Thyroid gland (tissue), 4 donors: ENCODE measurements at places on chromosomes 2 and 18. TPM values are rescaled to one million over a fixed set of nuclear protein-coding genes. Genes with fewer than 3 reads are reported as not detected.

GRCh38 chr2:85605406-85606115 lies 3.1 kb upstream of the TMEM150A start:
- peaks cover 33% of the 10 kb centered on the region for H3K4me1 ChIP-seq
- H3K27me3 ChIP-seq: no peaks in the 10 kb centered on the region
- no peak for DNase-seq
- H3K27ac ChIP-seq: peak overlapping the region; percentile 78
- no peak overlapping the region for H3K4me3 ChIP-seq

The ANKRD53 gene
- total RNA-seq: 1.5 TPM

The SCLY gene
- total RNA-seq: 48.2 TPM

- no peak overlapping the region for H3K4me3 ChIP-seq
- no peaks in the 10 kb centered on the region for H3K27me3 ChIP-seq
- DNase-seq: no peak
Observed at GRCh38 chr2:67290451-67291290, 106.5 kb upstream of the ETAA1 start.

GRCh38 chr2:223032187-223033142 lies 19.5 kb upstream of the KCNE4 start:
- H3K4me1 ChIP-seq: peaks cover 11% of the 10 kb centered on the region
- no peaks in the 10 kb centered on the region for H3K36me3 ChIP-seq
- no peak overlapping the region for H3K4me3 ChIP-seq
- no peak for DNase-seq

DNA sequence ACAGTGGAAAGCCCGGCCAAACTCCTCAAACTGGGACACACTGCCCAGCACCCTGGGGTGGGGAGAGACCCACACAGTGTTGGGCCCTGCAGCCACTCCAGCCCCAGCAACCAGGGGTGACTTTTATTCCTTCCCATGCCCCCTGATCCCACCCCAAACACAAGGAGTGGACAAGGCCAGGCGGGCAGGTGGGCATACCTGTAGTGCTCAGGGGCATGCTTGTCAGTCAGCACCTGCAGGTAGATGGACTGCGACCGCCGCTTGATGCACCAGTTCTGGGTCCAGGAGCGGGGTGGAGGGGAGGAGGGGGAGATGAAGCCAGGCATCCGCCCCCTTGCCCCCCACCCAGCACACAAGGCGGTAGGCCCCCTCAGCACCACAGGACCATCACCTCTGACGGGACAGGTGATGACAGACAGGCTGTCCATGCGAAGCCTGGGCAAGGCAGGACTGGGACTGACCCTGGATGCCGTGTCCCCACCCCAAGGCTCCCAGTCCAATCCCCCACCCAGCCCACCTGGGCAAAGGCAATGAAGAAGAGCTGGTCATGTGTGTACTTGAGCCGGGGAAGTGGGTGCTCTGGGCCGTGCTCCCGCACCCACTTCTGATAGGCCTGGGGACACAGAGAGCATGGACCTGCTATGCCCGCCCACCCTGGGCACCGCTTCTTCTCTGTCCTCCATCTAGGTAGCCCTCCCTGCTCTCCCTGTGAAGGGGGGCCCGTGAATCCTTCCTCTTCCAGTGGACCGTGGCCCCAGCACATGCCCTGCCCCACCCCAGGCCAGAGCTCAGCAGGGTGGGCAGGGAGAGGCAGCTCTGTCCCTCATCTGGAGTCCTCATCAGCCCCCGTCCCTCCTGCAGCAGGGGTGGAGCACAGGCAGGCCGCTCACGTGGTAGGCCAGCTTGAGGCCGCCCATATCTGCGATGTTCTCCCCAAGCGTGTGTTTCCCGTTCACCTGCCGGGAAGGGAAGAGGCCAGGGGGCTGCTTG lies 7.1 kb downstream of the ECEL1 start:
- H3K27ac ChIP-seq: no peak overlapping the region
- peaks cover 2% of the 10 kb centered on the region for H3K4me1 ChIP-seq
- H3K4me3 ChIP-seq: no peak overlapping the region
- no peaks in the 10 kb centered on the region for H3K36me3 ChIP-seq
- peaks cover 5% of the 10 kb centered on the region for H3K27me3 ChIP-seq

The HOXD13 gene
- total RNA-seq: not detected

DNA sequence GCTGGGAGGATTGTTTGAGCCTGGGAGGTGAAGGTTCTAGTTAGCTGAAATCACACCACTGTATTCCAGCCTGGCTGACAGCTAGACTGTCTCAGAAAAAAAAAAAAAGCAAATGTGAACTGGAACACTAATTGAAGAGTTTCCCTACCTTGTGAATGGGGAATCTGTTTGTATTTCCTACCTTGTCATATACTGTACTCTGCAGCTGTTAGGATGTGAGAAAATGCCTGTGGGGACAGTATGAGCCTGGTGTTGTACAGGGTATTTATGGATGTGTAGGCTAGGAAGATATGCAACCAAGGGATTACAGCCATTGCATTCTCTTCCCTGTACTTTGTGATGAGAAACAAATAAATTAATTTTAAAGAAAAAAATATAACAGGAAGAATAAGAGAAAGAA lies 113.3 kb upstream of the FAM117B start:
- H3K36me3 ChIP-seq: peaks cover 7% of the 10 kb centered on the region
- no peaks in the 10 kb centered on the region for H3K27me3 ChIP-seq
- DNase-seq: no peak
- no peak overlapping the region for H3K4me3 ChIP-seq
- H3K27ac ChIP-seq: no peak overlapping the region

- H3K4me1 ChIP-seq: no peaks in the 10 kb centered on the region
- no peak for DNase-seq
- no peak overlapping the region for H3K27ac ChIP-seq
- no peaks in the 10 kb centered on the region for H3K36me3 ChIP-seq
- H3K4me3 ChIP-seq: no peak overlapping the region
- no peaks in the 10 kb centered on the region for H3K27me3 ChIP-seq
Observed at GRCh38 chr2:121836611-121837010, 81.2 kb downstream of the TSN start.

DNA sequence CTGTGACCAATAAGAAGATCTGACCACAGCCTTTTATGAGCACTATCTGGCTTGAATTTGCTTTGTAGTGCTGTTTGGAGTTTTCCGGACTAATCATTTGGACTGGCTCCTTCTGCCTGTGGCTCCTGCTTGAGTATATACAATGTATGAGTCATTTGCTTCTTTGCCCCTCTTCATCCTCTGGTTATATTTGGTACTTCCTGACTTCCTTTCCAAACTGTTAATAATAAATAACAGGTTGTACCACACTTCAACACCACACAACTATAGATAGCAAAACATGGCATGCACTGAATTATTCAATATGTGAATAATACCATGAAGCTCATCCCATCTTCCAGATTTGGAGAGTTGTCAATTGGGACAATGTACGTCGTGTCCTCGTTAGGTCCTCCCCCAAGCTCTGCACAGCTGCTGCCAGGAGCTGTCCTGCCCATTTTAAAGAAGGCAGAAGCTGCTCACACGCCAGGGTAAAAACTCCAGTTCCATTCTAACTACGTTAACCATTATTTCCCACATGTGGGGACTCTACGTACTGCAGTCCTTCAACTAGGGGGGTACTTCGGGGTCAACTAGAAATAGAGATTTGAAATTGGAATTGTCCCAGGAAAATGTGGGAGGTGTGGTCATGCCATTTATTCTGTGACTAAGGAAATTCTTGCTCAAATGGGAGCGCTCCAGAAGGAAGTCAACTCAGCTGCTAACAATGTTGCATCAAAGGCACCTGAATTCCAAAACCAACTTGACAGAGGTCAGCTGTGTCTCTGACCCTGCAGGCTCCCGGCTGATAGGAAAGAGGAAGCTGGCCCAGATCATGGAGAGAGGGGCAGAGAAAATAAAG lies 38.1 kb downstream of the ST8SIA5 start:
- no peak for DNase-seq
- H3K27me3 ChIP-seq: no peaks in the 10 kb centered on the region
- H3K36me3 ChIP-seq: no peaks in the 10 kb centered on the region
- no peak overlapping the region for H3K27ac ChIP-seq
- no peaks in the 10 kb centered on the region for H3K4me1 ChIP-seq
- no peak overlapping the region for H3K4me3 ChIP-seq

DNA sequence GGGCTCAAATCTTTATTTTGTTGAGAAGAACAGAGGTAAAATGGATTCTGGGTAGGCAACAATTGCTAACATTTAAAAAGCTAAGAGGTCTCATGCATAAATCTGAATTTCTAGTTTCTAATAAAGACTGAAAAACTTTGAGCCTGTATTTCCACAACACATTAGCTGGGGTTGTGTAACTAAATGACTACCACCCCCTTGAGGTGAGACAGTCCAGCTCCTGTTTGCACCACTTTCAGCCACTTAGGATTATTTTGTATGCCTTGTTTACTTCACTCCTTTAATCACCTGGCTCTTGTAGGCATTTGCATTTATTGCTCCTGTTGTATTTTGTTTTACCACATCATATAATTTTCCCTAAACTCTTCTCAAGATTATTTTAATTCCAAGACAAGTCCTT lies 376.6 kb downstream of the PTH2R start:
- no peak for DNase-seq
- H3K4me3 ChIP-seq: no peak overlapping the region
- no peaks in the 10 kb centered on the region for H3K36me3 ChIP-seq

- H3K27me3 ChIP-seq: no peaks in the 10 kb centered on the region
- DNase-seq: no peak
- no peak overlapping the region for H3K4me3 ChIP-seq
- peaks cover 27% of the 10 kb centered on the region for H3K36me3 ChIP-seq
- no peak overlapping the region for H3K27ac ChIP-seq
- H3K4me1 ChIP-seq: peaks cover 24% of the 10 kb centered on the region
Observed at GRCh38 chr2:131056932-131057287, 36.4 kb downstream of the FAM168B start.

The TRABD2A gene
- not detected for total RNA-seq

GRCh38 chr2:126665483-126665882 lies 9.5 kb downstream of the GYPC start:
- no peaks in the 10 kb centered on the region for H3K27me3 ChIP-seq
- no peak overlapping the region for H3K27ac ChIP-seq
- H3K4me1 ChIP-seq: peaks cover 22% of the 10 kb centered on the region
- H3K36me3 ChIP-seq: no peaks in the 10 kb centered on the region

DNA sequence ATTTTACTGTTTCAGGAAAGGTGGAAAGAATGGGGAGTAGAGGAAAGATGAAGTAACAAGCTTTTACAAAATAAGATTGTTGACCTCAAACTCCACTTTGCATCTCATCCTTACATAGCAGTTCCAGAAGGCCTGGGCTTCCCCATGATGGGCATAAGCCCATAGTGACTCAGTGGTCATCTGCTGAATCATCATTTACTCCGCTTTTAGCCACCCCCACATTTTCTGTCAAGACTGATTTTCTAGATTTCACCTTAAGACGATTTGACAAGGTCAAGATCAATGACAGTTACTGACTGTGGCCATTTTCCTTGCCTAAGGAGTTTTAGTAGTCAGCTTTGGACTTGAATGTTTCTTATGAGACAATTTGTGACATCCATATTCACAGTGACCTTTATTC lies 49.4 kb downstream of the PLEKHM3 start:
- H3K4me1 ChIP-seq: peaks cover 25% of the 10 kb centered on the region
- no peak for DNase-seq

The PSMA8 gene
- total RNA-seq: 0.40 TPM

DNA sequence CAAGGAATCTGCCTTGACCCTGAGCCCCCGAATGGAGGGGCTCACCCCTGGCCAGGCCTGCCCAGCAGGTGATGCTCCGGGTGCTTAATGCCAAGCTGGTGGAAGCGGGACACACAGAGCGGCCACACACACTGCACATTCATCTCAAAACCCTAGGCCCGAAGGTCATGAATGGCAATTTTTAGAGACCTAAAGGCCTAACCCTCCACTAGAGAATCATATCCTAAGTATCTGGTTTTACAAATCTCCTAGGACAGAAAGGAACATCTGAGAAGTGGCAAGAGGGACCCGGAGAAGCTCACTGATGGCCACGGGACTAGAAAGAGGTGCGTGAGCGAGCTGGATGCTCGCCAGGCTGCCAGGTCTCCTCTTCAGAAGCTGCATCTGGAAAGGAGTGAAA lies 38.3 kb downstream of the ST3GAL5 start:
- H3K4me3 ChIP-seq: no peak overlapping the region
- H3K36me3 ChIP-seq: peaks cover 34% of the 10 kb centered on the region
- peaks cover 15% of the 10 kb centered on the region for H3K4me1 ChIP-seq
- no peaks in the 10 kb centered on the region for H3K27me3 ChIP-seq

DNA sequence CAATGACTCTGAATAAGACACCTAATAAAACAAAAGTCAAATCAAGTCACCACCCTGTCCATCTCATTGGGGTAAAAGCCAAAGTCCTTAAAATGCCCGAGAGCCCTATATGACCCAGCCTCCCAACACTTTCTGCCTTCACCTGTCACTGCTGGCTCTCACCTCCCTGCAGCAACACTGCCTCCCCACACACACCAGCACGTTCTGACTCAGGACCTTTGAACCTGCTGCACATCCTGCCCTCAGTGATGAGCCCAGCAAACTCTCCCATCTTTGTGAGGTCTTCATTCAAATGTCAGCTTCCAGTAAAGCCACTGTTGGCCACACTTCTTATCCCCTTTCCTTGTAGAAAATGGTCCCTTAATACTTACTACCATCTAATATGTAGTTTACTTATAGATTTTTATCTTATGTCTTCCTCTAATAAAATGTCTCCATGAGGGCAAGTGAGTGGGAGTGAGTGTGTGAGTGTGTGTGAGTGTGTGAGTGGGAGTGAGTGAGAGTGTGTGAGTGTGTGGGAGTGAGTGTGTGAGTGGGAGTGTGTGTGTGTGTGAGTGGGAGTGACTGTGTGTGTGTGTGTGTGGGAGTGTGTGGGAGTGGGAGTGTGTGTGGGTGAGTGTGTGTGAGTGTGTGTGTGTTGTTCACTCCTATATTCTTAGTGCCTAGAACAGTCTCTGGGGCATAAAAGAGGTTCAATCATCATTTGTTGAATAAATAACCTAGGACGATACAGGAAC lies 504.7 kb downstream of the EIPR1 start:
- no peak overlapping the region for H3K27ac ChIP-seq
- no peaks in the 10 kb centered on the region for H3K27me3 ChIP-seq
- H3K4me1 ChIP-seq: no peaks in the 10 kb centered on the region
- DNase-seq: no peak
- no peaks in the 10 kb centered on the region for H3K36me3 ChIP-seq

DNA sequence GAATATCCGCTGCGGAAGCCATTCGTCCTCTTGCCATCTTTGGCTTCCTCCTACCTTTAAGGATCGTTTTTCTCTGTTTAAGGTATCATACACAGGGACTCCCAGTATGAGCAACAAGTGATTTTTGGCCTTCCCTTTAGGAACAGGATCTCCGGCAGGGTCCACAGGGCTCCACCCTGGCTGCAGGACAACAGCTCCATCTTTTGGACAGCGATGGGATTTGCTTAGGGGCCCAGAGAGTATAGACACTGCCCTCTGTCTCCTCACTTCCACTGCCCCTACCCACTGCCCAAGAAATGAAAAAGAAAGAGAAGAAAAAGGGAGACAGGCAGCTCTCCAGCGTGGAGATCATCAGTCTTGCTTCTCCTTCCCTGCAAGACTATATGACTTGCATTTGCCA lies 224.5 kb downstream of the UXS1 start:
- H3K27ac ChIP-seq: no peak overlapping the region
- DNase-seq: no peak
- no peaks in the 10 kb centered on the region for H3K27me3 ChIP-seq
- no peaks in the 10 kb centered on the region for H3K4me1 ChIP-seq
